ENCODE measurements at places on chromosomes 2 and 18.

GRCh38 chr2:213818436-213818835 is 534.2 kb downstream of the SPAG16 start:
- DNase-seq: no peak

DNA sequence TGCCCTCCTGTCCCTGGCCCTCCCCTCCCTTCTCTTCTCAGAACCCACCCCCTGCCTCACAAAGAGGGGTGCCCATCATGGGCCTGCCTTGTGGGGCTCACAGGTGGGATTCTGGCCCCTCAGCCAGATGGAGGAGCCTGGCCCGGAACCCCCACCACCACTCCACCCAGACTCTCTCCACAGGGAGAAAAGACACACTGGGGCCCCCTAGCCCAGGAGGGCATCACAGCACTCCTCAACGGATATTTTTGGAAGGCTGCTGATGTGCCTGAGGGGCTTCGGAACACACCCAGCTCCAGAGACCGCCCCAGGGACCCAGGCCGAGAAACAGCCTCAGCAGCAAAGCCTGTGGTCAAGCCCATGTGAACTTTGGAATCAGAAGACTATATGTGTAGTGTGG is 9.9 kb downstream of the KCNIP3 start:
- no peak for DNase-seq

DNA sequence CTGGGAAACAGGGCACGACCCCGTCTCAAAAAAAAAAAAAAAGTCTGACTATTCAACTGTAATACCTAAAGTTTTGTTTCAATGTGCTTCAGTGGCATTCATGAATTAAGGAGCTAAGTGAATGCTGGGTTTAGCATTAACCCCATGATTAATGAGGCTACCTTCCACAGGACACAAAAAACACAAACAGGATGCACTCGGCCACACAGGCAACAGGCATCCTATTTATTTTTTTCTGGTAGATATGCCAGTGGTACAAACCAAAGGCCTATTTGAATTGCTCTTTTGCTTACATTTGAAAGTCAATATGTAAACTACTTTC is 48.3 kb downstream of the CDH2 start:
- no peak for DNase-seq

GRCh38 chr2:1754461-1755170 is 10.3 kb upstream of the PXDN start:
- DNase-seq: no peak

DNA sequence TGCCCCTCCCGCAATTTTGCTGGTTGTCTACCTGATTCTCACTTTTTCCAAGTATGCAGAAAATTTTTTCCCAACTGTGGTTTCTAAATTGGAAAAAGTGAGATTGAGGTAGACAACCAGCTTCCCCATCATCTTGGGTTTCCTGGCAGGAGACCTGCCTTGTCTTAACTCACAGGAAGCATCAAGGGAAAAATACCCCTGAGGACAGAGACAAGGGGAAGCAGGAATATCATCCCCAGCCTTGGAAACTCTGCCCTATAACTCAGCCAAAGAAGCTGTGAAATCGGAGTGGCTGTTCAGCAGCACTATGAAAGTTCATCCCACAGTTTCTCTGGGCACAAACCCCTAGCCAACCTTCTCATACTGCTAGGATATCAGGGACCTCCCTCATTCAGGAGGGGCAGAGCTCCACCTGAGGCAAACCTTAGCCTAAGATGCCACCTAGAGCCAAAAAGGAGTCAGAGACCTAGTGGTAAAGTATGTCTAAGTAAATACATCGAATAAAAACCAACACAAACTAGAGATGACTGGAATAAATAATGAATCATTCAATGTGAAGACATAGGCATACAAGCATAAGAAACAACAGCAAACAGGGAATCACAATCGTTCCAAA is 68.2 kb downstream of the ZSWIM2 start:
- DNase-seq: no peak

- DNase-seq: no peak
Measured at GRCh38 chr2:121244616-121245015, 40.4 kb downstream of the TFCP2L1 start.

- no peak for DNase-seq
Measured at GRCh38 chr18:70377857-70378701, 89.2 kb downstream of the SOCS6 start.

- DNase-seq: no peak
Measured at GRCh38 chr2:237877576-237878307, 18.3 kb downstream of the RAMP1 start.

DNA sequence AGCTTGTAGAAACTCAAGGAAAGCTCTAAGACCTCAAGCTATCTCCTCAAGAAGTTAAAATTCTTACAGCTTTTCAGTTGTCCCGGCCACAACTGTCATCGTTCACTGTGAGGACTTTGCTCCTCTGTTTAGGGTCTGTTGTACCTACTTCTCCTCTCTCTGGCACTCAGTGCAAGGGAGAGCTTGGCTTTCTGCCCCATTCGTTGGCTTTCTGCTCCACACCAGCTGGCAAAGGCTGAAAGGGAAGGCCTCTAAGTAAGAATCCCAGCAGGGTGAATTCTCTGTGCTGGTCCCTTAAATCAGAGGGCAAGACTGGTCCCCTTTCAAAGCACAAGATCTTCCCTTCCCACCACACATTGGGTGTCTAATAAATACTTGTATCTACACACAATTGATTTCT is 17.3 kb downstream of the ZBTB7C start:
- no peak for DNase-seq

DNA sequence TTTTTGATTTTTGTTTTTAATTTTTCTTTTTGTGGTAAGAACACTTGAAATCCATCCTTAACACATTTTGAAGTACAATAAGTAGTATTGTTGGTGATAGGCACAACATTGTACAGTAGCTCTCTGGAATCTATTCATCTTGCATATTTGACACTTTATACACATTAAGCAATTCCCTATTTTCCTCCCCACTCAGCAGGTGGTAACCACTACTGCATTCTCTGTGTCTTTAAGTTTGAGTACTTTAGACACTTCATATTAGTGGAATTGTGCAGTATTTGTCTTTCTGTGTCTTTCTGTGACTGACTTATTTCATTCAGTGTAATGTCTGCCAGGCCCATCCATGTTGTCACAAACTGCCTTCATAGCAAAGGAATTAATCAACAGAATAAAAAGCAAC is 471.7 kb upstream of the CDH20 start:
- no peak for DNase-seq

DNA sequence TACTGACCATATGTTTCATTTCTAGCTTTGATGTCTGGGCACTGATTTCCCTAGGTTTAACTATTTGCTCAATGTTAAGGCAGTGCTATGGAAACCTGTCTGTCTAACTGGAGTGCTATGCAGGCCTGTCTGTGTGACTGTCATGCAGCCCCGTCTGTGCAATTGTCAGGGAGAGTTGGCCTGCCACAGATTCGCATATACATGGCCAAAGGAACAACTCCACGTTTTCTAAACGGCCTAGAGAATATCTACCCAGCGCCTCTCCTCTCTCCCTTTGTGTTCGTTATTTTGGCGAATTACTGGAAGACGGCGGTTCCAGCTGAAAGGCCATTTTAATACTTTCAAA is 59.6 kb upstream of the PSME4 start:
- DNase-seq: no peak

DNA sequence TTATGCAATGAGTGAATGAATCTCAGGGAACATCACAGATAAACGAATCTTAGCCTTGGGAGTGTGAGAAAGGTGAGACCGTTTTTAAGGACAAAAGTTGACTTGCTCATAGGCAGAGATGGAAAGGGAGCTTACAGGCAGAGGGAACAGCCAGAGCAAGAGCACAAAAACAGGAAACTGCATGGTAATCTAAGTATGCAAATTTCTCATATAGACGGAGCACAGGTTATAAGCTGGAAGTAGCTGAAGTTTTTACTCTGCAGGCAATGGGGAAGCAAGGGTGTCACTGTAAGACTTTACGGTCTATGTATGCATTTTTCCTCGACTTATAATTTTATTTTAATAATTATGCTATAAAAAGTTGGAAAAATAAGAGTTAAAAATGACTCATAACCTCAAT is 44.8 kb upstream of the STRN start:
- no peak for DNase-seq
